ENCODE measurements at places on chromosomes 5 and 9. TPM values are rescaled to one million over a fixed set of nuclear protein-coding genes. Genes with fewer than 3 reads are reported as not detected.

- no peak for DNase-seq
These were observed 84.6 kb downstream of the PLPP1 start for GRCh38 chr5:55450050-55450765.

- no peak for DNase-seq
These were observed 21.8 kb upstream of the ANKRD18A start for GRCh38 chr9:38641985-38642864.

- no peak for DNase-seq
These were observed 4.3 kb upstream of the ASB6 start for GRCh38 chr9:129646252-129646651.

CRHBP gene
- 0.66 TPM for total RNA-seq

- DNase-seq: no peak
These were observed 237.9 kb upstream of the CD180 start for GRCh38 chr5:67434466-67434865.

Measured in heart right ventricle (tissue), 16 donors.